ENCODE measurements at places on chromosomes 7 and 10.

DNA sequence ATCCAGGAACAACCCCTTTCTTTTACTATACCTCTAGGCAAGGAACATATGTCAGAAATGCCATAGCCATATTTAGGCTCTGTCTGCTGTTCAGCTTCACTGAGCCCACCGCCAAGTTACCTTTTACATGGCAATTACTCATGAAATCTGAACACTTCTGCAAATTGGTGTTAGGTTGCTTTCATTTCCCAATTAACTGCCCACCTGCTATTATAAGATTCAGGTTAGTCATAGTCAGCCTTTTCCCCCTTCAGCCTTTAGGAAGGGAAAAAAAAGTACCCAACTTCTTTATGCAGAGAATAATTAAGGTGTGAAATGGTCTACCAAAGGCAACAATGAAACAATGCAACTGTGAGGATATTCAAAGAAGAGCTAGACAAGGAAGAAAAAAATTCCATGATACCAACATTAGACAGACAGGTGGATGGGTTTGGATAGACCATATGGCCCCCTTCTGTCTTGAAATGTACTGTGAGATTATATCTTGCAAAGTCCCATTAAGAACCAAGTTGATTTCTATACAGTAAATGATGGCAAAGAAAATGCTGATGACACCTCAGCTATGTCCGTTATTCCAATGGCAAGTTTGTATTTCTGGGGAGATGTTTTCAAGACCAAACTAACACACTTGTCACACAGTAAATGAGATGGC, 442.1 kb upstream of the NRP1 start:
- DNase-seq: no peak

- DNase-seq: no peak
Measured at GRCh38 chr7:67608806-67609205, 612.2 kb downstream of the TYW1 start.

- no peak for DNase-seq
Measured at GRCh38 chr7:76086070-76086469, 38.2 kb downstream of the MDH2 start.

GRCh38 chr10:73494213-73494612, 1.6 kb downstream of the PPP3CB start:
- no peak for DNase-seq

DNA sequence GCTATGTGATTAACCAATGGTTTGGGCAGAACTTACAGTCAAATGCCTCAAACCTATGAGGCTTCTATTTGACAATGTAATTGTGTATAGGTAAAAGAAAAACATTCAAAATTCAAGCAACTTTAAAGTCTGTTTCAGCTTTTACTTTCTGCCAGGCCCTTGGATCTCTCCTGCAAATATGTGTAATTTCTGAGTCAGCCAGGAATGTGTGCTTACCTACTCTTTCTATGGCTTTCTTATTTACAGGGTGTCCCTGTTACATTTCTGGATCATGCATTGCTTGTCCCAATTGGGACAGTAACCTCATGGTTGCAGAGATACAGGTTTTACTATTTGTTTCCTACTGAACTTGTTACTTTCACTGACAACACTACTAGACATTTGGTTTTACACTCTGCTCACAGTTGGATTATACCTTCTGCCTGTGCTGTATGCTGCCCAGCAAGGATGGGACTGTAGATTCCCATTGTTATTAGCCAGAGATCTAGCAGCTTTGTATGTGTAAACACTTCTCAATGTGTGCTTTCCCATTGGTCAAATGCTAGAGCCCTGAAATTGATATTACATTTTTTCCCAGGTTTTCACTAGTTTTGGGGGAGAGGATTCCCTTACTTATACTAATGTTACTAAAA, 355.3 kb downstream of the ARL4A start:
- no peak for DNase-seq

- DNase-seq: no peak
Measured at GRCh38 chr7:84314263-84314662, 119.7 kb upstream of the SEMA3A start.

DNA sequence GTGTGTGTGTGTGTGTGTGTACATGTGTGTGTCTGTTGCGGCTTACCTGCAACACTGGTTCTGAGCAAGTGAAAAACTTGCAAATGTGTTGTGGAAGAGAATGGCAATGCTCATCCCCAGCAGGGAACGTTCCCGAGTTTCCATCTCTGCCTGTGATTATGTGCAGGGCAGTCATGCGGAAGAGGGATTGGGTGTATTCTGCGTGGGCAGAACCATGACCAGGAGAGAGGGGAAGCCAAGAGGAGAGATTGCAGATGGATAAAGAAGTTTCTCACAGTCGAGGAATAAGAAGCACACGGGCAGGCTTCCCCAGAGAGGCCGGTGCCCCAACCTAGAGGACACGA, 99.9 kb downstream of the CTBP2 start:
- no peak for DNase-seq

Measured in CD4-positive, alpha-beta T cell treated with Interleukin-6 for 4 hours (primary cell).